Ammon's horn (tissue), 1 donor: ENCODE measurements at places on chromosomes 2 and 18.

- DNase-seq = no peak
These were observed 214.5 kb upstream of the DOK6 start for GRCh38 chr18:69186162-69186561.

- DNase-seq = no peak
These were observed 139.1 kb downstream of the VAPA start for GRCh38 chr18:10052871-10053270.

- DNase-seq = no peak
These were observed 27.8 kb upstream of the SERTAD2 start for GRCh38 chr2:64681479-64681967.

- DNase-seq = no peak
These were observed 43.0 kb downstream of the CNGA3 start for GRCh38 chr2:98389251-98389605.

DNA sequence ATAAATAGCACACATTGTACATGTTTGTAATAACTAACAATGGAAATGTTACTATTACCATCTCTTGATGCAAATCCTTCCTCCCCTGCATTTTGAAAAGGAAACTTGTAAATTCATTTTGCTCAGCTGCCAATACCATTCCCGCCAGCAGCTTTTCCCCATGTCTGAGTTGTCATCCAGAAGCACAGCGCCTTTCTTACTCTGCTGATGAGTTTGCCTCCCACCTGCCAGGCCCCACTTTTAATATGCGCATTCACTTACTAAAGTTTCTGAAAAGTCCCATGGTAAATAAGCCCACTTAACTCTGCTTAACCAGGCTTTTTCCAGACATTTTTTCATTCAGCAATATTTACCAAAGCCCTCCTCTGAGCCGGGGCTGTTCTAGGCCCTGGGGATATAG lies 3.9 kb downstream of the CHST10 start:
- no peak for DNase-seq

- no peak for DNase-seq
These were observed 25.7 kb upstream of the ACAA2 start for GRCh38 chr18:49839012-49839411.

DNA sequence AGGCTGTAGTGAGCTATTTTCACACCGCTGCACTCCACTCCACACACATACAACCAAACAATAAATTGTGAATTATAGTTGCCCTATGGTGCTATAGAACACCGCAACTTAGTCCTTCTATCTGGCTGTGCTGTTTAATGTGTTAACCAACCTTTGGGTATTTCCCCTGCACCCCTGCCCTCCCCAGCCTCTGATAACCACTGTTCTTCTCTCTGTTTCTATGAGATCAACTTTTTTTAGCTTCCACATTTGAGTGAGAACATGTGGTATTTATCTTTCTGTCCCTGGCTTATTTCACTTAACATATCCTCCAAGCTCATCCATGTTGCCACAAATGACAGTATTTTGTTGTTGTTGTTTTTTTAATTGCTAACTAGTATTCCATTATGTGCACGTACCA lies 32.5 kb downstream of the TET3 start:
- no peak for DNase-seq
